Stimulated activated CD4-positive, alpha-beta T cell treated with anti-CD3 and anti-CD28 coated beads, Interleukin-12 subunit alpha, Interleukin-12 subunit beta, amount 100 ng/mL, for 4 hours (primary cell): ENCODE measurements at places on chromosomes 12 and 14.

GRCh38 chr12:12583510-12584178 lies 21.0 kb upstream of the DUSP16 start:
- DNase-seq = no peak

DNA sequence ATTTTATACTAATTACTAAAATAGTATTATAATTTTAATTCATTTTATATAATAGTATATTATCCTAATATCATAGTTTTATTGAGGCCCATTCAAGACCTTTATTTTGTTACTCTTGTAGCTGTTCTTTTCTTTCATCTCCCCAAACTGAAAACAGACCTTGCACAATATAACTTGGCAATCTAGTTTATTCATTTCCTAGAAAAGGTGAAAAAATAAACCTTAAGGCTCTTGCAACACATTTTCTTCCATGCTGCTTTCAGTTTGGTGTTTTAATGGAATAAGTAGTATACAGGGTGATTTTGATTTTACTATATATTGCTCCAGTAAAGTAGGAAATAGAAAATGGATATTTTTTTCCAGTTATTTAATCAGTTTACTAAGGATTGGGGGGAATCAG lies 174.0 kb downstream of the SLC2A13 start:
- DNase-seq = no peak

- DNase-seq = no peak
Measured at GRCh38 chr14:92539419-92539818, 25.8 kb downstream of the RIN3 start.

DNA sequence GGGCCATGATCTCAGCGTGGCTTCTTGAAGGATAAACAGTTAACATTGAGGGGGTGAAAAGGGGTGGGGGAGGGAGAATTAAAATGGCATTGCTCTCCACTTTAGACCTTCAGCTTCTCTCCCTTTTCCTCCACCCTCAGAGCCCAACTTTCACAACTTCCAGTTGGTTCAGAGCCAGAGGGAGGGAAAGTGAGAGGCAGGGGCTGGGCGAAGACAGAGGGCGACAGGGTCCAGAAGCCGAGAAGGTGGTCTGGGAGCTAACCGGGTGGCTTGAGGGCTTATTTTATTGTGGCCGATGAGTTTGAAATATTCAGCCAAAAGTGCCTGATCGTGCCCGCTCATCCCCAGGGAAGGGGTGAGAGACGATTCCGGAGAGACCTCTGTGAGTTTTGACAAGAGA lies 4.1 kb downstream of the BMP4 start:
- DNase-seq = no peak

GRCh38 chr12:12228402-12228801 lies 38.4 kb downstream of the LRP6 start:
- DNase-seq = no peak

GRCh38 chr14:32374155-32374554 lies 45.1 kb downstream of the AKAP6 start:
- DNase-seq = no peak

- no peak for DNase-seq
Measured at GRCh38 chr14:58749066-58749669, 111.4 kb downstream of the DACT1 start.

DNA sequence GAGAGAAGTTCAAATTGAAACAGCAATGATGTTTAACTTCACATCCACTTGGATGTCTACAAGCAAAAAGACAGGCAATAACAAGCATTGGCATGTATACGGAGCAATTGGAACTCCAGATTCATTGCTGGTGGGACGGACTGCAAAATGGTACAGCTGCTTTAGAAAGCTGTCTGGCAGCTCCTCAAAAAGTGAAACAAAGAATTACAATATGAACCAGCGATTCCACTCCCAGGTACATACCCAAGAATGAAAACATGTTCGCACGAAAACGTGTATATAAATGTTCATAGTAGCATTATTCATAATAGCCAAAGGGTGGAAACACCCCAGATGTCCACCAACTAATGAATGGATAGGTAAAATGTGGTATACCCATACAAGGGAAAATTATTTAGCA lies 125.7 kb downstream of the HMGA2 start:
- no peak for DNase-seq

GRCh38 chr12:101039848-101040531 lies 170.0 kb downstream of the SLC5A8 start:
- DNase-seq = no peak

GRCh38 chr12:69834147-69834546 lies 9.1 kb downstream of the MYRFL start:
- no peak for DNase-seq

DNA sequence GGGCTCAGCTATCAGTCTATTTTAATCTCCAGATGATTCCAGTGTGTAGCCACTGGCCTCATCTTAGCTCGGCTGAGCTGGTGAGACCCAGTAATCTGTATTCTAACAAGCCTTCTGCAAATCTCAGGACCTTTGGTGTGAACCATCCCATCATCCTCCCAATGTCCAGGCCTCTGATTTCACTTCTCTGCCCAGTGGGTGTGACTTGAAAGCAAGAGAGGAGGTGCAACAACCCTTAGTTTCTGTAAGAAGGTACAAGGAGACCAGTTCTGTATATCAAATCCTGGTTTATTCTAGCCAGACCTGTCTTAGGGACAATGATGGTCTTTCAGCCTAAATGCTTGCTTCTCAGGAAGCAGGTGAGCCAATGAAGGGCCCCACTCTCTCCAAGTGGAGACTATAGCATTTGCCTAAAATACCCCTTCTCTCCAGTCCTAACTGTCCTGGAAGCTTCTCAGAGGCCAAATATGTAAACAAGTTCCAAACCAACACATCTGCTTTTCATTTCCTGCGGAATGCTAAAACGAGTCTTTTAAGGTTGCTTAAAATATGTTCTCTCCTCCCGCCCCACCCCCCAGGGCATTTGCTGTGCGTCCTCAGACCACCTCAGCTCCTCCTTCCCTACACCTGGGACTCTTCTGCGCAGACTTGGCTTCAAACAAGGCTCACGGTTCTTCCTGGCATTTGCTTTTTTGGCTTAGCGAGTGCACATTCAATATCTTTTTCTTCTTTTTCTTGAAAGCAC lies 78.4 kb upstream of the FUT8 start:
- no peak for DNase-seq

GRCh38 chr14:32560209-32560857 lies 231.2 kb downstream of the AKAP6 start:
- peak; percentile 1 for DNase-seq

DNA sequence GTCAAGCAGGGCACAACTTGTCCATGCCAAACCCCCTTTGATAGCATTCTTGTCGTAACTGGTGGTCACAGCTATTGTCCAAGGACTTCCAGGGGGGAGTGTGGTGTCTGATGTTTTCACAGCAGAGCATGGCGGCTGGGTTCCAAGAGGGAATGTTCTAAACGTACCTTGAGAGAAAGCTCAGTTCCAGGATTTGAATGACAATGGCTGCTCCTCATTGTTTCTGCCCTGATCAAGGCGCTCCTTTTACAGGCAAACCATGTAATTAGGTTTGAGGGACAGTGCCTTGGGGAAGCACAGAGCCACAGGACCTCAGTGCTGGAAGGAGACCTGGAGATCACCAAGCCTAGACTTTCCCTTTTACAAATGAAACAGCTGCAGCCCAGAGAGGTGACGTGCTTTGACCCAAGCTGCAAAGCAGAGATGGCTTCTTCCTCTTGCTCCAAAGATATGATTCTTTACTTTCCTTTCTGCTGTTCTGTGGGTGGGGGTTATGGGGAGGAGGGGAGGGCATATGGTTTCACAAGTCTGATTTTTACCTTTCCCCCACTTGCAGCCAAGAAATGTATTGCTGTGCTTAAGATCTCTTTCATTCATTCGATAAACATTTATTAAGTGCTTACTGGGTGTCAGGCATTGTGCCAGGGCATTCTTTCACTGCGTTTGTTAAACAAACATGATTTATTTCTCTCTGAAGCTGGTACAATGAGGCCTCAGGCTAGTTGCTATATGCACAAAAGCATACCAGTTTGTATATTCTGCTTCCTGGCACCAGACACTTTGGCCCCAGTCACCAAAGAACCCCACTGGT lies 172.8 kb downstream of the KTN1 start:
- DNase-seq = no peak

- DNase-seq = peak; percentile 55
Measured at GRCh38 chr12:6336079-6336888, 5.6 kb downstream of the TNFRSF1A start.

DNA sequence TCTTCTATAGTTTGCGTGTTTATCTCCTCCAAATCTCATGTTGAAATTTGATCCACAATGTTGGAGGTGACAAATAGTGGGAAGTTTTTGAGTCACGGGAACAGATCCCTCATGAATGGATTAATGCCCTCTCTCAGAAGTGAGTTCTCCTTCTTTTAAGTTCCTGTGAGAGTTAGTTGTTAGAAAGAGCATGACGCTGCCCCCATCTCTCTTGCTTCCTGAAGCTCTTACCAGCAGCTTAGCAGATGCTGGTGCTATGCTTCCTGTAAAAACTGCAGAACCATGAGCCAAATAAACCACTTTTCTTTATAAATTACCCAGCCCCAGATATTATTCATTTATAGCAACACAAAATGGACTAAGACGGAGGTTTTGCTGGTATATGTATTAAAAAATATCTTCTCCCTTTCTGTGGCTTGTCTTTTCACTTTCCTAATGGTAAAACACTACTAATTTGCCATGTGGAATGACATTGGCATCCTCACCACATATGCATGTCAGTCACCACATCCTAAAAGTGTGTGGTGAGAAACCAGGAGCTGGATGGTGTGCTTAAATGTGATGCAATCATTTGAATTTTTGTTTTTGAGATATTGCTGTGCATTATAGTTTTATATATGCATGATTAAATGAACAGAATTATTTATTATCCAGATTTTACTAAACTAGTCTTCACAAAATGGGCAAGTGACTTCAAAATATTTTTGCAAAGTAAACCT lies 449.3 kb downstream of the ADAMTS20 start:
- DNase-seq = no peak

GRCh38 chr14:59688224-59689170 lies 111.9 kb upstream of the CCDC175 start:
- peak; percentile 1 for DNase-seq

DNA sequence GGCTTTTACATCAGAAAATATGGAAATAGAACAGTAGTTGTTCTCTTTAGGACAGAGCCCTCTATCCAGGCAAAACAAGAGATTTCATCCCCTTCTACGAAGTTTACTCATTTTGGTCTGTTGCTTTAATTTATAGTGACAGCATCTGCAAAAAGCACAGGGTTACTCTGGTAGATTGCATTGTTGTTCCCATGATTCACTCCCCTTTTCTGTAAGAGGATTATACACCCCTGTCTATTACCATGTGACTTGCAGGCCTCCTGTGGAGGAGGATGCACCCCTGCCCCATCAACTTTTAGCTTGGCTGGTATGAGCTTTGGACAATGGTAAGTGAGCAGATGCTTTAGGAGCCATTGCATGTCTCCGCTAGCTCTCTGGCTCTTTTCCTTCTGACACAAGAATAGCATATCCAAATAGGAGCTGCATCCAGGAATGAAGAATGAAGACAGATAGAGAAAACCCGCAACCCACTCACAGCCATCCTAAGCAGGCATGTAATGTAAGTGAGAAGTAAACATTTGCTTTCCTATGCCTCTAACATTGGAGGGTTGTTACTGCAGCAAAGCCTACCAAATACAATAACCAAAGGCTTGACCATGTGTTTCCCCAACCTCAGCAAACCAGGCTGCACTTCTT lies 304.2 kb downstream of the AKAP6 start:
- no peak for DNase-seq

GRCh38 chr14:55340482-55340881 lies 69.3 kb downstream of the FBXO34 start:
- DNase-seq = no peak

DNA sequence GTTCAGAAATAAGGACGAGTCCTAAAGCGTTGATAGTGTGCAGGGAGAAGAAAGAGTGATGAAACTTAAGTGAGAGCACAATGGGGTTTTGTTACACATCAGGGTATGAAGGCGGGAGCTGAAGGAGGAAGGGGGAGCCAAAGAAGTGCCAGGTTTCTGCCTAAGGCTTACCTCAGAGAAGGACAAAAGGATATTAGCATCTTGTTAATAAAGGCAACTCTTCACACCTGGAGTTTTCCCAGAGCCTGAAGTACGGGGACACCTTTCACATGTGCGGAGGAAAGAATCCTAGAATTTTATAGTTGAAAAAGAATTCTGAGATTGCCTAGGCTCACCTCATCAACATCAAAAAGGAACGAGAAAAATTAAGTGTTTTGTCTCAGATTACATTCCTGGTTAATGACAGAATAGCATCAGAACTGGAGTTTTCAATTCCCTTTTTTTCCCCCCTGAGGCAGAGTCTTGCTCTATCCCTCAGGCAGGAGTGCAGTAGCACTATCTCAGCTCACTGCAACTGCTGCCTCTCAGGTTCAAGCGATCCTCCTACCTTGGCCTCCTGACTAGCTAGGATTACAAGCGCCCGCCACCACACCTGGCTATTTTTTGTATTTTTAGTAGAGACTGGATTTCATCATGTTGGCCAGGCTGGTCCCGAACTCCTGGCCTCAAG lies 2.2 kb upstream of the SAV1 start:
- DNase-seq = no peak

GRCh38 chr12:122161682-122162081 lies 12.3 kb downstream of the IL31 start:
- no peak for DNase-seq

- no peak for DNase-seq
Measured at GRCh38 chr12:129325566-129325965, 472.3 kb downstream of the GLT1D1 start.

DNA sequence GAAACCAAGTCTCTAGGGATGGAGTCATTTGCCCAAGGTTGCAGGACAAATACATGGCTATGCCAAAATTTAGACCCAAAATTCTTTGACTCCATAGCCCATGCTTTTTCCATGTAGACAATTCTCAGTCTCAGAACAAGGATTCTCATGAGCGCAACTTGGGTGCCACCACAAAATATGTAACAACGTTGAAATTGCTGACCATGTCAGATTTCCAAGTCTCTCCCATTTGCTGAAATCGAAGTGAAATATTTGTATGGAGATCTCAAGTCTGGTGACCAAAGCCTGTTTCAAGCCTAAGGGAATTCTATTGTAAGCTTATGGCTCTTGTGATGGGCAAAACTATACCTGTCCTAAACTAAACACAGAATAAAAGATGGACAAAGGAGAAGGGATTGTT lies 333.5 kb downstream of the AEBP2 start:
- no peak for DNase-seq

- DNase-seq = peak; percentile 37
Measured at GRCh38 chr14:70641548-70642302, at the start of gene TTC9. TTC9 (plus strand) TSS chr14:70641916; CDS start chr14:70642130, 214 bp downstream.

DNA sequence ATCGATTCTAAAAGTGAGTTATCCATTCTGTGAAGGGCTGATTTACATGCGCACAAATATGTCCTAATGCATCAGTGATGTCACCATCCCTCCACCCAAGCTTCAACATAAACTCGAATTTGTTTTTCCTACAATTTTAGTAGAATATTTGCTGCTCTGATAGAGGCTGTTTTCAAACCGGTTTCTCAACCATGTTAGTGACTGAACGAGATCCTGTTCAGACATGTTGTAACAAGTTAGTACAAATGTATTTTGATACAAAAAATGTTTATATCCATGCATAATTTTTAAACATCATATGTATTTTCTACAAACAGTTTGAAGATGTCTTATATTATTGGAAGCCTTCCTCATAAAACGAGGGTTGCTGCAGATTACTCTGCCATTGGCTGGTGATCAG lies 12.7 kb upstream of the PRB2 start:
- no peak for DNase-seq
